Brain microvascular endothelial cell (primary cell): ENCODE measurements at places on chromosomes 3 and 15.
A peak's percentile ranks its signal among the peaks of the same experiment; 100 is the strongest.

DNA sequence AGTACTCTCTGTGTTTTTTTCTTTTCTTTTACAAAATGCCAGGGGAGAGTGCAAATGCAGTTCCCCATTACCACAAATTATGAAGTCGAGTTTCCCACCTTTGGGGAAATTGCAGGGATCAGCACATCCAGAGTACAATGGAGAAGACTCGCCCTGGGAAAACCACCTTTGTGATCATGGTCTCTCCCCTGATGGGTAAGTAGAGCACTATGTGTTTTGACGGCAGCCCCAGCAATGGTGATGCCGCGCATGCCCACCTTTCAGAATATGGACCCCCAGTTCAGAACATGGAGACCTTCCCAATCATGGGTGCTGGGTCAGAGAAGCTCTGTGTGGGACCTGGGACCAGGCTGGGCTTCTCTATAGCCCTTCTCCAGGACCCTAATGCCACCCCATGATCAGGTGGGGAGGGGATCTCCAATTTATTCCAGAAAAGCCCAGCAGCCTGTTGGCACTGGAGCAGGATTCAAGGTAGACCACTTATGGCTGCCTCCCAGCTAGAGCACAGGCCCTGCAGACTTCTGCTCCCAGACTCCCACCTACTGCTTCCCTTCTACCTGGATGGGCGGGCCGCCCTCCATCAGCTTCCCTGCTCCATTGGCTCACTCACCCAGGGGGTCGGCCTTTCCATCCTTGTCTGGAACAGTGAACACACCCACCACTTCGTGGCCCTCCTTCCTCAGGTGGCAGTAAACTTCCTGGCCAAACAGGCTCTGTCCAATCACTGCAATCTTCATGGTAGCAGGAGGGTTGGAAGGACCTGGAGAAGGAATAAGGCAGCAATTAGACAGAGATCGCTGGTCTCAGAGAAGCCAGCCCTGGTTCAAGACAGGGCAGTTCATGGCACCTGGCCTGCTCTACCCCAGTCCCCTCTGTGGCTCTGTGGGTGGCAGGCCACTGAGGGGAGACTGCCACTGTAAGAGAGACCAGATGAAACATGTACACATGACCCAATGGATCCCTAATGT is 19.9 kb downstream of the ALDH1L1 start:
- DNase-seq, result no peak

DNA sequence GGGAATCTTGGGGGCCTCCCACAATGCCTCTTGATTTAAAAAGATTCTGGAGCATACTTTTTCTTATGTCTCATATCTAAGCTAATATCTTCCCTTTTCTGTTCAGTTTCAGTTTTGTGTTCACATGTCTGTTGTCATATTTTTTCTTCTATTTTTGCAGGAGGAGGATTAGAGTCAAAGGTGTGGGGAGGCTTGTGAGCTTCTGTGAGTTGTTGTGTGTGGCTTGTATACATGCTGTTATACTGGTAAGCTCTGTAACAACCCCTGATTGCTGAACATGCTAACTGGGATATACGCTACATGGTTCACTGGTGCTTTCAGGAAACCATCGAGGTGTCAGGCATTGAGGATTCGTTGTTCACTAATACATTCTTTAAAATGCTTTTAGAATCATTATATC is 83.5 kb downstream of the SLC25A26 start:
- DNase-seq, result no peak

DNA sequence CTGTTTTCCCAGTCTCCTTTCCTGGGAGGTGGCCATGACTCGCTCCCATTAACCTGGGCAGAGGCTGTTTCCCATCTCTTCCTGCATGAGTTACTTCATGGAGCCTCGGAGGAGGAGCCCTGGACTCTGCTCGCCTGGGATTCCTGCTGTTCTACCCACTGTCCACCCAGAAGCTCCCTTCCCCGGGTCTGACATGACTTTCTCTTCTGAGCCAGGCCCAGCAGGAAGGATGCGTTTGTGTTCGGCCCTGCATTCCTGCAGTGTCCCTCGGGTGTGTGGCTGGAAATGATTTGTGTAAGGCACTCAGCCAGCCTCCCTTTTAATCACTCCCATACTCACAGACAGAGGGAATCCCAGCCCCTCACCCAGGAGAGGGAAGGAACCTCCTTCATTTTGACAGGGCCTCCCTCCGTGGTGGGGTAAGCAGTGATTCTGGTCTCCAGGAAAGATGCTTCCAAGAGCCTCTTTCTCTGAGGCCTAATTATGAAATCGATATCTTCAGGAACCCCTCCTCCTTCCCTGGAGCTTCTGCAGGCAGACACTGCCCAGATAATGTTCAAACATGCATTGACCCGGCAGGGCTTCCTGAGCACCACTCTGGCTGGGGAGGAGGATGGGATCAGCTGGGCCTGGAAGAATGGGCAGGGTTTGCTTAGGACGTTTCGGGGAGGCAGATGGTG is 41.6 kb upstream of the DLG1 start:
- DNase-seq, result peak; percentile 50

DNA sequence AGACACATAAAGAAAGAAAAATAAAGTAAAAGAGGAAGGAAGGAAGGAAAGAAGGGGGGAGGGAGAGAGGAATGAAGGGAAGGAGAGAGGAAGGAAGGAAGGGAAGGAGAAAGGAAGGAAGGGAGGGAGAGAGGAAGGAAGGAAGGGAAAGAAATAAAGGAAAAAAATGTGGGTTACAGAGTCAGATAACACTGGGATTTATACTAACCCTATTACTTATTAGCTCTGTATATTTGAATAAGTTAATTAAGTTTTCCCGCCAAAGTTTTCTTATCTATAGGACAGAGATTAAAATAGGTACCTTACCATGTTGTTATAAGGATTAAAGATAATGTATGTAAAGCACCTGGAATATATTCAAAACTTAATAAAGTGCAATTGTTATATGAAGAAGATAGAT is 439.3 kb upstream of the KCNMB2 start:
- no peak for DNase-seq

GRCh38 chr15:66233487-66234415 is 19.8 kb downstream of the MEGF11 start:
- DNase-seq, result no peak

DNA sequence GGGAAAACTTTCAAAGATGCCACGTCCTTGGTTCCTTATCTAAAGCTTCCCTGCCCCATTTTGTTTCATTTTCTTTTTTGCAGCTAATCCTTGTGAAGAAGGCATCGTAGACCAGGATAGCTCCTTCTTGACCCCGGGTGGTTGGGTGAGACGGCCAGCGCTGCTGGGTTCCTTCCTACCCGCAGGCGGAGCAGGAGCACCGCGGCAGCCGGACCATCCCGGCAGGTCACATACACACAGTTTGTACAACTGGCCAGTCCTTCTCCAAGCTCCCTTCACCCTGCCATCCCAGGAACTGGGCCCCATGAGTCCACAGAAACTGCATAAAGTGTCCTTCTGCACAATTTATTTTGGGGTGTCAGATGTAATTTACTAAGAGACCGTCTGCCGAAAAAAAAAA is 83.9 kb downstream of the MEGF11 start:
- DNase-seq, result no peak

DNA sequence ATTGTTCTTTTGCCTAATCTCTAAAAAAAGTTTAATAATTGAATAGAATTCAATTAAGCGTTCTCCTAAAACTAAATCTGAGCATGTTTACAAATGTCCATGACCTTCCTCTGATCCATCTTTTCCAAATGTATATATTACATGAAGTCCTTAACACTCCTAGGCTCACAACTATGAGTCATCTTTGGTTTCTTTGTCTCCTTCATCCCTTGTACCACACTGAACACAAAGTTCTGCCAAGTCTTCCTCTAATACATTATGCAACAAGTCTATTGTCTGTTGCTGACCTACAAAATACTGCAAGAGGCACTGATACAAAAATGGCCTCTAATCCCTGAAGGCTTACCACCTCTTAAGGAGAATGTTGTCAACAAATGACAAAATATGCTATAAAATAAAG is 550.2 kb downstream of the PYDC2 start:
- DNase-seq, result no peak

DNA sequence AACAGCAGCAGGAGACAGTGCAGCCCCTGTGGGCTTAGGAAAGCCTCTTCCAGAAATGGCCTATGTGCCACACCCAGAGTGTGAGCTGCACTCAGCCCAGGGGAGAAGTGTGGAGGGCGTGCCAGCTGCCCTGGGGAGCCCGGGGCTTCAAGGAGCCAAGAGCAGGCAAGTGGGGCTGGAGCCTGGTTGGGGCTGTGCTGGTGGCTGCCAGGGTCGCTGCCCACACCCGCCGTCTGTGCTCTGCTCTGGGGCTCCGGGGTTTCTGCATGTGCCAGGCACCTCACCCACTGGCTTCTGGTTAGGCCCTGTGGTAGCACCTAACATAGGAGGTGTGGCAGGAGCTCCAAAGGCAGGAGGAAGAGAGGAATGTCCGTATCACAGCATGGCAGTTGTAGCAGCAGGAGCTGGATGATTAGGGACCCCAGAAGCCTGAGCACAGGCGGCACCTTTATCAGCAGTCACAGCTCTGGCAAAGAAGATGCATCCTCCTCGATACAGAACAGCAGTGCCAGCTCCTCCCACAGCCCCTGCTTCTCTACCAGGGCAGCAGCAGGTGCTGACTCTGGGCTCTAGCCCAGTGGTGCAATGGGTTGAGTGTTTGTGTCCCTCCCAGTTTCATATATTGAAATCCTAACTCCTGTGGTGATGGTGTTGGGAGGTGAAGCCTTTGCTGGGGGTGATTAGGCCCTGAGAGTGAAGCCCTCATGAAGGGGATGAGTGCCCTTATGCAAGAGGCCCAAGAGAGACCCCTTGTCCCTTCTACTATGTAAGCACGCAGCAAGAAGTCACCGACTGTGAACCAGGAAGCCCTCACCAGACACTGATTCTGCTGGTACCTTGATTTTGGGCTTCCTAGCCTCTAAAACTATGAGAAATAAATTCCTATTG is 70.0 kb upstream of the KLF13 start:
- no peak for DNase-seq

- DNase-seq, result no peak
These were observed 153.5 kb downstream of the UACA start for GRCh38 chr15:70609889-70610288.

GRCh38 chr3:54712539-54712938 is 215.3 kb downstream of the LRTM1 start:
- DNase-seq, result no peak

DNA sequence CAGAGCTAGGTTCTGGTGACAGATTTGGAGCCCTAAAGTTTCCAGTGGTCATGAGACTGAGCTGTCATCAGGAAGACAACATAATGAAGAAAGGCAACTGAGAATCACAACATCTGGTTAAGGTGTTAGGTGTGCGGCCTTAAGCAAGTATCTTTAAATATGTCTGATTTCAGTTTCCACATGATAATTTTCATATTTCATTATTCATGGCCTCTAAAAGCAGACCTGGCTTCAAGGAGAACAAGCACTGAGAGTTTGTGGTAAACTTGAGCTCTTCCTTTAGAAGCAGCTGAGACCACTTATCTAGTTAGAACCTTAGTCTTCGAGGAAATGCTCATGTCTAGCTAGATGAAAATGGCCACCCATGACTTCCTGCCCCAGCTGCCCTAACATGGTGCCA is 25.7 kb upstream of the MYLK start:
- DNase-seq, result no peak

DNA sequence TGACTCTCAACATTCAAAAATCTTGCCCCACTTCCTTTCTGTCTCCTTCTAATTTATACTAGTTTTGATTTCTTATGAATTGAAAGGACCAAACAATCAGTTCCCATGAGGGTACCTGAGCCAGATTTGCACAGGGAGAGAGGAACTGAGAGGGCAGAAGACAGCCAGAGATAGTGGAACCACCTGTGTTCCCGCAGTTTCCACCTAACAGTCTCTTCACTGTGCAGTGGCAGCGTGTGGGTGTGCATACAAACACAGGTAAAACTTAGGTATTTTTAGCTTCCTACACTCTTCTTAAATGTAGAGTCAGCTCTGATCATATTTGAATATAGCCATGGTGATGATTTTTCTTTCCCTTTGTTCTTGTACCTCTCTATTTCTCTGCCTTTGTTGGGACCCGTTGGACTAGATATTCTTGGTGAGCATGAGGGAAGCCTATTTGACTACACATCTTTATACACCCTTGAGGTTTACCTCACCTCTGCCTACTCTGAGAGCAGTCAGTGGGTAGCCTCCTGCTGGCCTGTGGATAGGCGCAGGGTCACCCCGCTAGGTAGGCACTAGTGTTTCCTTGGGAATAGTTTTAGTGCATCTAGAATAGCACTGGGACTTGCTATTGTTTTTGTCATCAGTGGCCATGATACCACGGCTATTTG is 58.8 kb downstream of the MAP3K13 start:
- no peak for DNase-seq

GRCh38 chr15:92394309-92395097 is 822 bp downstream of the ST8SIA2 start:
- DNase-seq, result no peak

DNA sequence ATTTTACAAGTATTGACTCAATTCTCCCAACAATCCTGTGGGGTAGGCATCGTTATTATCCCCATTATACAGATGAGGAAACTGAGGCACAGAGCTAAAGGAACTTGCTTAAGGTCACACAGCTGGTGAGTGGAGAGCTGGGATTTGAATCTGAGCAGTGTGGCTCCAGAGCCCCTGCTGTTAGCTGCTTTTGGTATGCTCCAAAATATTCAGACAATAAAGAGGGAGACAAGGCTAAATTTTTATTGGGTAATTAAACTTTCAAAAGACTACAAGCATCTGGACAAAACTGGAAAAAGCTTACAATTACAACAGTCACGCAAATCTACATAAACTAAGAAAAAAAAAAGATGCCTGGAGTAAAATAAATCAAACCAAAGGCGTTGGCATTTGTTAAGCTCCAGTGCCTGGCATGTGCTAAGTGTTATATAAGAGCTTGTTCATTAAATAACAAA is 27.7 kb downstream of the CCDC13 start:
- DNase-seq, result no peak

GRCh38 chr15:83012076-83012426 is 612 bp upstream of the C15orf40 start:
- DNase-seq, result no peak

- DNase-seq, result no peak
These were observed 84.1 kb downstream of the PCCB start for GRCh38 chr3:136334209-136334608.

DNA sequence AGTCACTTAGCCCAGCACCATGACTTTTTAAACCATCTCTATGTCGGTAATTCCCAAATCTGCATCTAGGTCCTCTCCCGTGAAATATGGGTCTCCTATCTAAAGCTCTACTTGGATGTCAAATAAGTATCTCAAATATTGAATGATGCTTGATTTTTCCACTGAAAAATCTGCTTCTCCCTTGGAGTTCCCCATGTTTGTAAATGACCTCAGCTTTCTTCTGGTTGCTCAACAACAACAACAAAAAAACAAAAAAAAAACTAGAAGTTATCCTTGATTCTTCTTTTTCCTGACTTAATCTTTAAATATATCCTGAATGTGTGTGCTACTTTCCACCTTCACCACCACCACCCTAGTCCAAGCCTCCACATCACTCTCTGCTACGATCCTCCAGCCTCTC is 307.5 kb upstream of the UBE2E2 start:
- DNase-seq, result no peak
